ENCODE measurements at places on chromosomes 5 and 9.

DNA sequence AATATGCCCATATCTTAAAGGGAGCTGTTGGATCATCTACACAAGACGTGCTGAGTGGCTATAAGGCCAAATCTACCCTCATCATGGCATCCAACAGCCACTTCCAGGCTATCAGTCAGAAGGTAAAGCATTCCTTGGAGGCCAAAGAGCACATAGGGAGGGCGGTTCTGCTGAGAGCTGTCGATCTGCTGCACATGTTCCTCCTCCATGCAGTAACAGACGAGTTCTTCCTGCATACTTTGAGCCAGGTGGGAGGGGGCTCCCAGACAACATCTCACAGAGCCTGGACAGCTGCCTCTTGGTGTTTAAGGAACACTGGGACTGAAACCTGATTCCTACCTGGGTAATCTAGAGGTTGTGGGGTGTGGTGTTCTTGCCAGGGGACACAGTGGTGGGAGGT lies 93.3 kb upstream of the RAI14 start:
- no peak for DNase-seq

DNA sequence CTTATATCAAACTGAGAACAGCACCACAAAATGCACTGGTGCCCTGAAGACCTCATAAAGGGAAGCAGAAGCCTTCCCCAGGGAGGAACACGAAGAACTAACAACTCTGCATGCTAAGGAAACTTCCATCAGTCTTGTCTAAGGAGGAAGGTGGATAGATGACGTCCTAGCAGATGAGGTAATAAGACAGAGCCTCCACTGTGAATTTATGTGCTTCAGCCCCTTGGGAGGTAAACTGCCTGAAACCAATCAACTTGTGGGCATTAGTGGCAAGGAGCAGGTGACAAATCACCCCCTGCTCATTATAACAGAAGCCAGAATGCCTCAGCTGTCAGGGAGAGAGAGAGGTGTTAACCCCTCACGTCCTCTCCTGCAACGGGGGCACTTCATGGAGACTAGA lies 48.9 kb upstream of the SPIN1 start:
- DNase-seq, result no peak

- no peak for DNase-seq
Observed at GRCh38 chr5:178545176-178545575, 45.0 kb downstream of the COL23A1 start.

GRCh38 chr5:108681079-108681921 lies 66.4 kb upstream of the FER start:
- peak; percentile 79 for DNase-seq

DNA sequence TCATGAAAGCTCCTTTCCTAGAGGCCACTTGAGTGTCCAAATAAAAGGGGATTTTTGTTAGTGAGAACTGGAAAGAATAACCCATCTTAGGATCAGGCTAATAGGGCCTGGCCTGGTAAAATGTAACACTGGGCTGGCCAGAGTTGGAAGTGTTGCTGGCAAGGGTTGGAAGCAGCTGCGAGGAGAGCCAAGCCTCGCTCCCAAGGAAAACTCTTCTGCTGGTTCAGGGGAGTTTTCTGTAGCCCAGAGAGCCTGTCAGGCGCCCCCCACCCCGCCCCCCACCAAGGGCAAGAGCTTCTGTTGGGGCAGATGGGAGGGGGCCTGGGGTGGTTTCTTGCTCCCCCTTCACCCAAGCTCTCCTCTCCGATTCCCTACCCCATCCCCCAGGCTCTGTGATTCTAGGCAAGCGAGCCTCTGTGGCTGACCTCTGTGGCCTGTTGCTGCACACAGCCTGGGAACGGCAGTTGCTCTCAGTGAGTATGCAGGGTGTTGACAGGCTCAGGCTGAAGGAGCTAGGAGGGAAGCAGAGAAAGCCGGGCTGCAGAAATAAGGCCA lies 547.8 kb downstream of the CCDC171 start:
- no peak for DNase-seq

GRCh38 chr5:149437391-149438040 lies 58.4 kb upstream of the IL17B start:
- DNase-seq, result no peak
